ENCODE measurements at places on chromosomes 11 and 22. TPM values are rescaled to one million over a fixed set of nuclear protein-coding genes. Genes with fewer than 3 reads are reported as not detected.

GRCh38 chr22:42214633-42215415, 55.6 kb downstream of the TCF20 start:
- H3K4me1 ChIP-seq, result 0 out of 2 replicates have a peak, but pooled peaks cover 4% of the 10 kb centered on the region
- peaks cover 27% of the 10 kb centered on the region for H3K36me3 ChIP-seq
- no peak overlapping the region for H3K27ac ChIP-seq
- no peak overlapping the region for H3K4me3 ChIP-seq

GRCh38 chr22:20867179-20868024, 8.6 kb downstream of the SNAP29 start:
- no peak for DNase-seq
- no peaks in the 10 kb centered on the region for H3K36me3 ChIP-seq
- no peak overlapping the region for H3K4me3 ChIP-seq
- no peaks in the 10 kb centered on the region for H3K27me3 ChIP-seq
- peak overlapping the region; percentile 59 for H3K27ac ChIP-seq

GRCh38 chr11:41042688-41043087, 416.8 kb downstream of the LRRC4C start:
- H3K27me3 ChIP-seq, result no peaks in the 10 kb centered on the region
- no peak for DNase-seq
- H3K4me1 ChIP-seq, result no peaks in the 10 kb centered on the region
- no peak overlapping the region for H3K27ac ChIP-seq
- H3K36me3 ChIP-seq, result no peaks in the 10 kb centered on the region
- no peak overlapping the region for H3K4me3 ChIP-seq

- DNase-seq, result peak; percentile 98
- H3K27ac ChIP-seq, result peak overlapping the region; percentile 77
- H3K36me3 ChIP-seq, result peaks cover 20% of the 10 kb centered on the region
- no peak overlapping the region for H3K4me3 ChIP-seq
These were observed 384.4 kb upstream of the DDI1 start for GRCh38 chr11:103652013-103652412.

- peaks cover 6% of the 10 kb centered on the region for H3K36me3 ChIP-seq
- no peak overlapping the region for H3K27ac ChIP-seq
- H3K4me1 ChIP-seq, result peaks cover 8% of the 10 kb centered on the region
- H3K27me3 ChIP-seq, result peaks cover 11% of the 10 kb centered on the region
These were observed 25.5 kb upstream of the TIMP3 start for GRCh38 chr22:32775957-32776356.

DNA sequence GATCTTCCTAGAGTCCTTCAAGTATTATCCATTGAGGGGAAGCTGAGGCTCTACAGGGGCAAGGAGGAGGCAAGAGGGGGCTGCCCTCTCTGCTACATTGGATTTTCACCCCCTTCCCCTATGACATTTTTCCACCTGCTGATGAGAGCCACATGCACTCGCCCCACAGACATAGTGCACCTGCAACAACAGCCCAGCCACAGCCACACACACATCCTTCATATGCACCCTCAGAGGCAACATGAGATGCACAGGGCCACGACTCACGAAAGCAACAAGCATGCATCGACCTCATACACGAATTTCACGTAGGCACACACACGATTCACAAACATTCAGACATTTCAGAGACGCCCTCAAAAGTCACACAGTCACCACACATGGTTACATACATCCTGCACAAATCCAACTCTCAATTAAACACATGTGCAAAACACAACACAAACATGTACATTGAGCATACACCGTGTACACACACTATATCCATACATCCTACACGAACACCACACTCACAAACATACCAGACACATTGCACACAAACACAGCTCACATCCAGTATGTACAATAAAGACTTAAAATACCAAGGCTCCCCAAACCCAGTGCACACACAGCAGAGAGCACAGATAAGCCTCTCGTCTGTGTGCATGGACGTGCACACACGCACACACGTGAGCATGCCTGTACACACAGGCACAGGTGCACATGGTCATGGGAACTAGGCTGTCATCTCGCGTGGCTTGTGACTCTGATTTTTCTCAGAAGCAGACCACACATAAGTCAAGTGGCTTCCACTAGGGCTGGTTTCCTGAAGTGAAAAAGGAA, 6.3 kb upstream of the LRRC32 start:
- no peaks in the 10 kb centered on the region for H3K36me3 ChIP-seq
- peaks cover 8% of the 10 kb centered on the region for H3K27me3 ChIP-seq
- peaks cover 12% of the 10 kb centered on the region for H3K4me1 ChIP-seq

- no peak overlapping the region for H3K4me3 ChIP-seq
- peaks cover 9% of the 10 kb centered on the region for H3K4me1 ChIP-seq
- H3K27me3 ChIP-seq, result peaks cover 30% of the 10 kb centered on the region
- H3K27ac ChIP-seq, result no peak overlapping the region
- H3K36me3 ChIP-seq, result peaks cover 4% of the 10 kb centered on the region
- DNase-seq, result no peak
These were observed 37.6 kb downstream of the CSF2RB start for GRCh38 chr22:36950797-36951590.

GRCh38 chr11:119545978-119546915, 123.3 kb upstream of the THY1 start:
- no peak overlapping the region for H3K27ac ChIP-seq
- no peaks in the 10 kb centered on the region for H3K36me3 ChIP-seq
- peaks cover 1% of the 10 kb centered on the region for H3K4me1 ChIP-seq
- no peak overlapping the region for H3K4me3 ChIP-seq

DNA sequence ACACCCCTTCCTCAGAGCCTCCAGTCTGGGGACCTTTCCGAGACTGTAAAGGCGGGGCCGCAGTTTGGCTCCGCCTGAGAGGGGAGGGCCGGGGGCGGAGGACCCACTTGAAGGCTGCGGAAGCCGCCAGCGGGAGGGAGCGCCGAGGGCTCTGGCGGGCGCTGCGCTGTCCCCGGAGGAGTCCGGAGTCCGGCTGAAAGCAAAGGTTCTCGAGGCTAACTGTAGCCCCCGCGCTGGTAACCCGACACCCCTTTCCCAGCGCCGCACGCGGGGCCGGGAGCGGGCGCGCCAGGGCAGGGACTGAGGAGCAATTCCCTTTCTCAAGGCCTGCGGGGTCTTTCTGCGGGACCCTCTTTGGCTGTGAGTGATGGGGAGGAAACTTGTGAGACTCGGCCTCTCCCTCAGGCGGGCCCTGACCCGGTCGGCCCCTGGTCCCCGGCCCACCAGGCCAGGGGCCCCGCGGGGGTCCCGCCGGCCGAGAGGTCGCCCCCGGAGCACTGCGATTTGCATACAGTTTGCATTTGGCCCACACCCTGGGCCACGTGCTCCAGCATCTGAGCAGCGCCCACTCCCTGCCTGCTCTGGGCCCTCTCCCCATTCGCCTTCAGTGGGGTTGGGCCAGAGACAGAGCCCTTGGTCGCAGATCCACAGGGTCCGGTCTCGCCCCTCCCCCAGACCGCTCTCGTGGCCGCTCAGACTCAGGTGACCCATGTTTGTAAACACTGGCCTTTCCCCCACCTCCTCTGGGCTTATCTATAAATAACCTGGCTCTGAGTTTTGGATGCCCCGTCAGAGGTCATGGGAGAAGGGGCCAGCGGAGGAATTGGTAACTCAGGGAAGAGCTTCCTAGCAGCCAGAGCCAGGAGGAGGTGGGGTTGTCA, 519 bp upstream of the ART5 start:
- DNase-seq, result no peak
- H3K27me3 ChIP-seq, result peaks cover 70% of the 10 kb centered on the region

GRCh38 chr11:123238297-123238696, 43.2 kb upstream of the CLMP start:
- H3K4me3 ChIP-seq, result no peak overlapping the region
- peak overlapping the region; percentile 85 for H3K27ac ChIP-seq
- no peaks in the 10 kb centered on the region for H3K36me3 ChIP-seq
- DNase-seq, result no peak
- peaks cover 65% of the 10 kb centered on the region for H3K4me1 ChIP-seq

DNA sequence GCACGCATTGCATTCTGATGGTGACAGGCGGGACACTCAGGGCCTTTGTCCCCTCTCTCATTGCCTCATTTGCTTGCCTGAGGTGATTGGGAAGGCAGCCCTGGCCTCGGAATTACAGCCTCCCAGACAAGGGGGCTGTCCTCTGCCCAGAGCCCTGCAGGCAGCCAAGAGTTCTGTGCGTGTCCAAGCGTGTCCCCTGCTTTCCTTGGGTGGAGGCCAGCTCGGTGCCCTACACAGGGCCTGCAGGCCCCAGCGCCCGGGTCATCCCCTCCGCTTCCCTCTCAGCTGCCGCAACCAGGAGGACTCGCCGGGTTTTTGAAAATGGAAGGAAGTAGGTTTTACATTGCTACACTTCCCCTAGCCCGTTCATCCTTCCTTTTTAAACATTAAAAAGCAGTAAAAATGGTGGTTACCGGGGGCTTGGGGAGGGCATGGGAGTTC, 1.9 kb downstream of the GRAMD4 start:
- H3K27ac ChIP-seq, result no peak overlapping the region
- H3K36me3 ChIP-seq, result no peaks in the 10 kb centered on the region
- no peak for DNase-seq
- H3K4me3 ChIP-seq, result no peak overlapping the region
- no peaks in the 10 kb centered on the region for H3K4me1 ChIP-seq

DNA sequence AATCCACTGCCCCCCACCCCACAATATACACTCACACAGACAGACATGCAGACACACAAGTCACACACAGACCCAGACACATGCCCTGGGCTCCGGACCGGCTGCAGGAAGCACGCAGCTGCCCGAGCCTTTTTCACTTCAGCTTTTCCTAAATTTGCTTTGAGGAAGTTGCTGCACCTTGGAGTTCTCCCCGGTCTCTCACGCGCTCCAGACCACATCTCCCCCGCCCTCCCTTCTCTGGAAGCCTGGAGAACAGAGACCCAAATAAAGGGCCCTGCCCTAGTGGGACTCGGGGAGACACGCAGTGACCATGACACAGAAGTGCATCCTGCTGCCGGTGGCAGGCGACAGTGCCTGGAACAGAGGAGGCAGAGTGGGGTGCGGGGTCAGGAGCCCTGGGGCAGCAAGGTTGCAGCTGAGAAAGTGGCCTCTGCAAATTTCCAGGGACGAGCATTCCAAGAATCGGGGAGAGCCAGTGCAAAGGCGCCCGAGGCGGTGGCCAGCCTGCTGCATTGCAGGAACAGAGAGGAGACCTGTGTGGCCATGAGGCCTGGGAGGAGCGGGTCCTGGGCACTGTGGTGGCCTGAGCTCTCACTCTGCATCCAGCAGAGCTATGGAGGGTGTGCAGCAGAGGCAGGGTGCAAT, 19.1 kb downstream of the RPL3 start:
- H3K27me3 ChIP-seq, result peaks cover 6% of the 10 kb centered on the region
- H3K27ac ChIP-seq, result no peak overlapping the region
- H3K4me1 ChIP-seq, result peaks cover 27% of the 10 kb centered on the region
- H3K4me3 ChIP-seq, result peak overlapping the region; percentile 68
- no peak for DNase-seq

- no peaks in the 10 kb centered on the region for H3K36me3 ChIP-seq
- no peak overlapping the region for H3K27ac ChIP-seq
- H3K4me3 ChIP-seq, result no peak overlapping the region
- no peaks in the 10 kb centered on the region for H3K4me1 ChIP-seq
- no peak for DNase-seq
- H3K27me3 ChIP-seq, result peaks cover 35% of the 10 kb centered on the region
These were observed 41.2 kb upstream of the POLD3 start for GRCh38 chr11:74550991-74551753.

DNA sequence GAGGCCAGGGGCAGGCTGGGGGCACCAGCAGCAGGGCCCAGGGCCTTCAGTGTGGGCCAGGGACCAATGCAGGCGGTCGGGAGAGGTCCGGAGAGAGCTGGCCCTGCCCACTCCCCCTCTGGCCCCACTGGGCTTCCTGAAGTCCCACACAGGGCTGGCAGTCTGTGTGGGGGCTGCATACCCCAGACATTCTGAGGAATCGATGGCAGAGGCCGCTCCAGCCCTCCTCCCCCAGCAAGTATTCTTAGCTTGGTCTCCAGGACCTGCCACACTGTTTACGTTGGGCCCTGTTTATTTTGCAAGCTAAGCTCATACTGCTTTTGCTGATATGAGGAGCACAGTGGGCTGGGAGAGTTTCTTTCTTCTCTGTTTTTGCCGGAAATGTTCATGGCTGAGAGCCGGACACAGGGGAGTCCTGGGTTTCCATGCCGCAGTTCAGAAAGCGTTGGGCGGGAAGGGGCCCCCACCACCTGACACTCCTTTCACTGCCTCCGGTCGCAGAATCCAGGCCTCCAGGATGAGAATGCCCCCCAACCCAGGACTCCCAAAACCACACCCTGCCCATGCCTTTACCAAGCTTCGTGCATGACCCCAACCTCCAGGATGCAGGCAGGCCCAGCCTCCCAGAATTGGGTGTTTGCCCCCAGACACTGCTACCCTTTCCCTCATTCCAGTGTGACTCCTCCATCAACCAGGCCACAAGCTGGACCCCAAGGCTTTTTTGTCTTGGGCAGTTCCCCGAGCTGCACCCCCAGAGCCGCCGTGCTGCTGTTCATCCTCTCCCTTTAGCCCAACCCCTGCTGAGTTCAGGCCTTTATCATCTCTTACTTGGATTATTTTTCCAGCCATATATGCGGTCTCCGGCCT, 81.8 kb upstream of the KCNQ1OT1 start:
- peaks cover 10% of the 10 kb centered on the region for H3K27me3 ChIP-seq
- 0 out of 2 replicates have a peak, but pooled peaks cover 4% of the 10 kb centered on the region for H3K4me1 ChIP-seq
- DNase-seq, result no peak

GRCh38 chr11:2690596-2691354, 9.0 kb downstream of the KCNQ1OT1 start:
- DNase-seq, result no peak
- no peak overlapping the region for H3K4me3 ChIP-seq
- peaks cover 7% of the 10 kb centered on the region for H3K4me1 ChIP-seq

DNA sequence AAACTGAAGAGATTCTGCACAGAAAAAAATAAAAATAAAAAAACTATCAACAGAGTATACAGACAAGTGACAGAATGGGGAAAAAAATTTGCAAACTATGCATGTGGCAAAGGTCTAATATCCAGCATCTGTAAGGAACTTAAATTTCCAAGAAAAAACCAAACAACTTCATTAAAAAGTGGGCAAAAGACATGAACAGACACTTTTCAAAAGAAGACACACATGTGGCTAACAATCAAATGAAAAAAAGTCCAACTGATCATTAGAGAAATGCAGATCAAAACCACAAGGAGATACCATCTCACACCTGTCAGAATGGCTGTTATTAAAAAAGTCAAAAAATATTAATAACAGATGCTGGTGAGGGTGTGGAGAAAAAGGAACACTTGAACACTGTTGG, 64.3 kb downstream of the APIP start:
- no peak overlapping the region for H3K4me3 ChIP-seq
- H3K36me3 ChIP-seq, result no peaks in the 10 kb centered on the region
- H3K27me3 ChIP-seq, result peaks cover 36% of the 10 kb centered on the region
- H3K27ac ChIP-seq, result no peak overlapping the region

- H3K4me1 ChIP-seq, result no peaks in the 10 kb centered on the region
- DNase-seq, result no peak
- H3K36me3 ChIP-seq, result peaks cover 7% of the 10 kb centered on the region
- H3K4me3 ChIP-seq, result no peak overlapping the region
- H3K27ac ChIP-seq, result no peak overlapping the region
- no peaks in the 10 kb centered on the region for H3K27me3 ChIP-seq
These were observed 1425.8 kb downstream of the TBC1D22A start for GRCh38 chr22:48188231-48188721.

TMEM151A gene
- not detected for total RNA-seq

AGBL2 gene
- total RNA-seq, result 0.63 TPM

SLC43A3 gene
- 2.1 TPM for total RNA-seq

STX3 gene
- total RNA-seq, result 20.0 TPM

GTF2H1 gene
- total RNA-seq, result 52.4 TPM

SMDT1 gene
- 49.0 TPM for total RNA-seq

SCGB2A2 gene
- total RNA-seq, result not detected

DDTL gene
- total RNA-seq, result 0.68 TPM

PES1 gene
- total RNA-seq, result 94.0 TPM

PKDREJ gene
- total RNA-seq, result not detected

H19 gene
- not detected for total RNA-seq

OR51B5 gene
- total RNA-seq, result not detected

HEPN1 gene
- total RNA-seq, result not detected

OR51E2 gene
- total RNA-seq, result 0.10 TPM

CCDC116 gene
- 0.16 TPM for total RNA-seq

TTC36 gene
- 0.63 TPM for total RNA-seq

PRG2 gene
- not detected for total RNA-seq
